ENCODE measurements at places on chromosomes 7 and 10.

DNA sequence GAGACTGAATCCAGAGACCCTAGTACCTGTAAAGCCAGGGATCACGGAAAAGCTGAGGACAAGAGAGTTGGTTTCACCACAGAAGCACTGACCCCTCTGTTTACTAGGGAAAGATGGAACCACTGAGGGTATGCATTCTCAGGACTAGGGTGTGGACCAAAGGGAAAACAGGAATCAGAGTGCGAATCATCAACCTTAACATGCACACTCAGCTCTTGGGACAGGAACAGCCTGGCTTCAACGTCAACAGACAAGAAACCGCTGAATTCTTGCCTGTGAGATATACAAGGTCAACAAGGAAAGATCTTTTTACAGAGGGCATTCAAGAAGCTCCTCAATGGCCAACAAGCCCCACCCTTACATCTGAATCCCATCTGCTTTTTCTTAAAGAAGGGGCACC lies 14.9 kb downstream of the TNRC18 start:
- no peak for DNase-seq

GRCh38 chr10:131435760-131436457 lies 124.4 kb upstream of the TCERG1L start:
- DNase-seq = no peak

- no peak for DNase-seq
These were observed 3.6 kb upstream of the GPR146 start for GRCh38 chr7:1040790-1041189.

DNA sequence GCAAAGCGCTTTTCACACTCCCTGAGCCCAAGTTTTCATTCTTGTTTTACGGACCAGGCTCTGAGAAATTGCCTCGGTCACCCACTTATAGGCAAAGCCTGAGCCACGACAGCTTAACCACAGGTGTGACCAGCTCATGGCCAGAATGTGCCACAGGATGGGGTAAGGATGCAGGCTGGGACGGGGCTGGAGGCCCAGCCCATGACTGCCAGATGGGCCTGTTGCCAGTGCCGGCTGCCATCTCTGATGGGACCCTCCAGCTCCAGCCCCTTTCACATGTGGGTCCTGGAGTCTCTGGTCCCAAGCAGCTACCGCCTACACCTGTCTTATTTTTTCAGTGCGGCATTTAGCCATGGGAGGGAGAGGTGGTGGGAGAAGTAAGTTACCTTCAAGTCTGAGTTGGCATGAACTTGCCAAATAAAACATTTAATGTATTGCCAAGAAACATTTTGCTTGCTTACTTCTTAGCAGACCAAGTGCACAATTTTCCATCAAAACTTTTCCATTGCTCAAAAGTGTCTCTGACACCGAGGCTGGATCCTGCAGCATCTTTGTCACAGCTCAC lies 142.6 kb downstream of the GRK5 start:
- DNase-seq = no peak

DNA sequence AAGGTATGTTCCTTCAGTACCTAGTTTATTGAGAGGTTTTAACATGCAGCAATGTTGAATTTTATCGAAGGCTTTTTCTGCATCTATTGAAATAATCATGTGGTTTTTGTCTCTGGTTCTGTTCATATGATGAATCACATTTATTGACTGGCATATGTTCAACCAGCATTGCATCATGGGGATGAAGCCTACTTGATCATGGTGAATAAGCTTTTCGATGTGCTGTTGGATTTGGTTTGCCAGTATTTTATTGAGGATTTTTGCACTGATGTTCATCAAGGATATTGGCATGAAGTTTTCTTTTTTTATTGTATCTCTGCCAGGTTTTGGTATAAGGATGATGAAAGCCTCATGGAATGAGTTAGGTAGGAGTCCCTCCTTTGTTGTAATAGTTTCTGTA lies 204.0 kb upstream of the GNAI1 start:
- DNase-seq = no peak

DNA sequence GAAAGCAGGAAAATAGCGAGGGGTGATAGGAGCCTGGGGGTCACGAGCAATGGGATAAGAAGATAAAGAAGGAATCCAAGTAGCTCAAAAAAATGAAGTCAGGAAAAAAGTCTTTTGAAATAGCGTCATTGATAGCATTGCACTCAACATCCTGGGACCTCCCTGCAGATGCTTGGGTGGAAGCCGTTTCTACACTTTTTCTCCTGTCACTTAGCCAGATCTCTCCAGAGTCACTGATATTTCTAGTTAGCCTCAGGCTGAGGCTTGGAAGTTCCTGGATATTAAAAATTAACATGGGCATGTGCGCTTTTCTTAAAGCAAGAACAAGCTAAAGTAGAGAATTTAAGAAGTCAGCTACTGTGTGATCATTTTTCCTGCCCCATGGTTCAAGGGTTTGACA lies 39.5 kb upstream of the CHST15 start:
- DNase-seq = no peak

DNA sequence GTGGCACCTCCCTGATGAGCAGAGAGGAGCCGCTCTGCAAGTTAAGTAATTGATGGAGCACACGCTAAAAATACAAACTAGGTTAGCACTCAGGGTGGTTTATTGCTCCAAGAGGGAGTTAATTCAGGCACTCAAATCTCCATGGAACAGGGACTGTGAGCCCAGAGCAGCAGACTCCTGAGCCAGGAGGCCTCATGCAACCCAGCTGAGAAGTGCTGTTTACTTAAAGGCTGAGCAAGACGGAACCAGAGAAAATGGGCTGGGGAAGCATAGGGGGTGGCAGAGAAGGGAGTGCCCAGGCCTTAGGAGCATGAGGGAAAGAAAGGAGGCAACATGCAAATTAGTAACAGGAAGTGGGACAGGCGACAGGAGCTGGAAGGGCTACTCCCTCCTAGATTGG lies 174.1 kb downstream of the KCNMA1 start:
- DNase-seq = no peak

- DNase-seq = no peak
These were observed 130.5 kb downstream of the KLF6 start for GRCh38 chr10:3654496-3654895.

- no peak for DNase-seq
These were observed 194.3 kb upstream of the MBL2 start for GRCh38 chr10:52966904-52967303.

GRCh38 chr10:29857843-29858701 lies 201.3 kb downstream of the JCAD start:
- no peak for DNase-seq

- DNase-seq = no peak
These were observed 131.7 kb upstream of the ADAM12 start for GRCh38 chr10:126519992-126520391.

- no peak for DNase-seq
These were observed 157.9 kb upstream of the GRB10 start for GRCh38 chr7:50940621-50941020.

GRCh38 chr10:13758756-13759155 lies 172.0 kb downstream of the PRPF18 start:
- DNase-seq = no peak

GRCh38 chr7:137266764-137267163 lies 76.8 kb downstream of the PTN start:
- no peak for DNase-seq

DNA sequence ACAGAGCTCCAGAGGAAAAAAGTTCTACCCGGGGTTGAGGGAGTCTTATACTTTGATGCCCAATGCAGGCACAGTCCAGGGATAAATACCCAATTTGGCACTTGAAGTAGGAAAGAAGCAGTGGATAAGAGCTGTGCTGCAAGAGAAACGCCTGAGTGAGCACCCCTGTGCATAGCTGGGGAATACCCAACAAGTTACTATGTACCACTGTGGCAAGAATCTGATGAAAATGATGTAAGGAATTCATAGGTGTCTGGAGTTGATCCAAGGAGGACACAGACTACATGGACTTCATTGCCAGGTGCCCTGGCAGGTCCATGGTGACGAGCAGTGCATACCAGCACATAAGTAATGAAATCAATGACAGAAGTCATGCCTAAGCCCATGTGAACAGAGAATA lies 183.7 kb upstream of the FEZF1 start:
- no peak for DNase-seq

DNA sequence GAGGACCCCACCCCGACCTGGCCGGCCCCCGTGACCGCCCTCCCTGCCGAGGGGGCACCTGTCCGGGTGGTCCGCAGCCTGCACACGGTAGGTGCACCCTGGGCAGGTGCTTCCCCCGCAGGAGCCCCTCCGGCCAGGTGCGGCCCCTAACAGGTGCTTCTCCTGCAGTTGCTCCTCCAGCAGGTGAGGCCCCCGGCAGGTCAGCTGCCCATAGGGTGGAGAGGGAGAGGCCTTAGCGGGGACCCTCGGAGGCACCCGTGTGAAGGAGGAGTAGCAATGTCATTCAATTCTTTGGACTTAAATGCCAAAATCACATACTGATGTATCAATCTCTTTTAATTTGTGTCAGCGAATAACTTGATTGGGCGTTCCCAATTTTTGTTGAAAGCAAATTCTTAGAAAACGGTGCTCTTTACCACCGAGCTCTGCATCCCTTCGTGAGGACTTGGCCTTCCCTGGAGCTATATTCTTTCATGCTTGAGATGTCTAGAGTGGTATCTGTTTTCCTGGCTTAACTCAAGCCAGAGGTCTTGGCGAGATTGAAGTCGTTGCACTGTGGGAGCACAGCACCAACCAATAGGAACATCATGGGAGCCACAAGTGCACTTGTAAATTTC lies 738 bp upstream of the NCAPG2 start:
- no peak for DNase-seq

DNA sequence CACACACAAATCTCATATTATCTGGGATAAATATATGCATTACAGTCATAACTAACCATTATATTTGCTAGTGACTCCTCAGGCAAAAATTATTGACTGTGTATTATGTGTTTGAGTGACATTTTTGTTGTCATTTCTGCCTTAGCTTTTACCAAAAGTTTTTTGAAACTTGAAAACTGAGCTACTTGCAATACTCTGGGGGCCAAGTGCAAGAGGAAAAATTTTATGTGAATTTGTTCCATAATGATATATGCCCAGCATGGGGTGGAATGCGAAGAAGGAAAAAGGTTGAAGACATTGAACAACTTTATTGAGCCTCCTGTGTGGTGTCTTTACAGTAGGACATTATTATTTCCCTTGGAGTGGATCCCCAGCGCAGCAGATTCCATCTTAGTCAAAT lies 176.8 kb upstream of the FERD3L start:
- no peak for DNase-seq

Measured in CD4-positive, alpha-beta memory T cell (primary cell).